ENCODE measurements at places on chromosomes 11 and 22.
A peak's percentile ranks its signal among the peaks of the same experiment; 100 is the strongest.

- DNase-seq, result no peak
Measured at GRCh38 chr11:134815404-134815803, 403.4 kb upstream of the B3GAT1 start.

DNA sequence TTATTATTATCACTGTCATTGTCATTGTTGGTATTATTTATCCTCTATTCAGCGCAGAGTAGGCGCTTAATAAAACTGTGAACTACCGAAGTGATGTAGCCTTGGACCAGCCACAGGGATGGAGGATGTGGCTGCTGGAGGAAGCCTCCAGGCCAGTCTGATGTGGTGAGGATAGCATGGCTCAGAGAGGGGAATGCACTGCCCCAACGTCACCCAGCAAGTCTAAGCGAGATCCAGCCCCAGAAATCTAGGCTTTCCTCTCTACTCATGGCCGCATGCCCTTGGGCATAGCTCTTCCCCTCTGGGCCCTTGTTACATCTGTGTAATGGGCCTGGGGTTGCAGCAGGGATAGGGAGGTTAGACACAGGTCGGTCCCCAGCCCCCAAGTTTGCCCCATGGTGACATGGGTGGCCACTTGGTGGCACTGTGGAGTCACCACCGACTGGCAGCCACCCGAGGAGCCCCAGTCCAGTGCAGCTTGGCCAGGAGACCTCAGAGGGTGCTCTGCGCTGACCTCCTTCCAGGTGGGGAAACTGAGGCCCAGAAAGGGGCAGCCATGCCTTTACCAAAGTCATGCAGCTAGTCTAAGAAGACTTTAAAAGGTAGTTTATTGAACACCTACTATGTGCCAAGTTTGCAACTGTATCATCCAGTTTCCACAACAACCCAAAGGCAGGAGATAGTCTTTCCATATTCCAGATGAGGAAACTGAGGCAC lies 395.7 kb downstream of the MN1 start:
- DNase-seq, result peak; percentile 51

- no peak for DNase-seq
Measured at GRCh38 chr11:122746050-122746478, 90.5 kb downstream of the UBASH3B start.

DNA sequence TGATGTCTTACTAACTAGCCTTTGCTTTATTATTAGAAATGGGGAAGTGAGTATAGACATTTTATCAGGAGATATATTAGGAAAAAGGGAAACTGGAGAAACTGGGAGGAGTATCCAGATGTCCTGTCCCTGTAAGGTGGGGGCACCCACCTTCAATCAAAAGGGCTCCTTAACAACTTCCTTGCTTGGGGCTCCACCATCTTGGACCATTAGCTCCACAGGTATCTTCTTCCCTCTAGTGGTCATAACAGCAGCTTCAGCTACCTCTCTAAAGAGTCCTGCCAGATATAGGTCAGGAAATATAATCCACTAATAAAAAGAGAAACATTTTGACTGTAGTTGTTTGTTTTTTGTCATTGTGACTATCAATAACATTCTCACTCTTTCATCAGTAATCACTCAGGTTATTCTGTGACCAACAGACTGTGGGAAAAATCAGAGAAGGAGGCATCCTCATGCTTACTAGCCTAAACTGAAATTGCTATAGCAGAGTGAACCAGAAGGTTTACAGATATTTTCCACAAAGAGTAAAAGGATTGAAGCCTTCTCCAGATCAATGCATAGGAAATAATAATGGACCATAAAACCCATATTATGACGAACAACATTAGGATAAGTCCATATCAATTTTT lies 10.4 kb downstream of the OR51B4 start:
- no peak for DNase-seq

DNA sequence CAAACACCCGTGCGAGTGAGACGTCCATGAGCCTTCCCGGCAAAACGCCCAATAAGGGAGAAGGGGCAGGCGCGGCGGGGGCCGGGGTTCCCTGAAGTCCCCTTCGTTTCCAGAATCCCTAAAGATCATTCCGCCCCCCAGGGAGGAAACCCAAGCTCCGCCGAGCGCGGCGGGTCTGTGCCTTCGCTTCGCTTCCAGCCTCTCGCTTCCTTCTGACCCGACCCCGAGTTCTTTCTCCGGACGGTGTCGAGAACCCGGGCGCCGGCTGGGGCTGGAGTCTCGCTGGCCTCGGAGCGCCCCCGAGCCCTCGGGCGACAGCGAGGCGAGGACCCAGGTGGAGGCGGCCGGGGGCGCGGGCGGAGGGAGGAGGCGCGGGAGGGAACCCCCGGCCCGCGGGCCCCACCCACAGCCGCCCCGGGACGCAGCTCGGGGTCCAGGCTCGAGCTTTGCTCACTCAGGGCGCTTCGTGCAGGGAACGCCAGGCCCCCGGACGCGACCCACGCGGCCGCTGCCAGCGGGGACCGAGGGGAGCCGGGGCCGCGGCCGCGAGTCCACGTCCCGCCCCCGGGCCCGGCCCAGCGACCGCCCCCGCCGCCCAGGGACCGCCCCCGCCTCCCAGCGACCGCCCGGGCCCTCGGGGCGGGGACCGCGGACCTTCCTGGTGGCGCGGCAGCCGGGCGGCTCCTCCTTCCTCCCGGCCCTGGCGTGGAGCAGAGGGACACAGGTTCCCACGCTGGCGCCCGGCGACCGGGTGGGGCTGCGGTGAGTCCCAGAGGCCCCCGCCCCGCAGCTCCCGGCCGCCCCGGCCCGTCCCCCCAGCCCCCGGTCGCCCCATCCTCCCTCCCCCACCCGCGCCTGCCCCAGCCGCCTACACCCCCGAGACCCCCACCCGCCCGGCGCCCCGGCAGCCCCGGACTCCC lies at the start of gene PGGHG:
TSS of gene PGGHG (plus strand) at position 649 of the 920 bp plus-strand sequence. CDS start 691 bp downstream, outside the sequence.
- DNase-seq, result peak; percentile 69

Data from femur (tissue), 1 donor.